Hematopoietic multipotent progenitor cell treated with erythropoietin and hydrocortisone succinate and interleukin-3 and kit ligand, for 15 days (in vitro differentiated cells): ENCODE measurements at places on chromosomes 12 and 14.

DNA sequence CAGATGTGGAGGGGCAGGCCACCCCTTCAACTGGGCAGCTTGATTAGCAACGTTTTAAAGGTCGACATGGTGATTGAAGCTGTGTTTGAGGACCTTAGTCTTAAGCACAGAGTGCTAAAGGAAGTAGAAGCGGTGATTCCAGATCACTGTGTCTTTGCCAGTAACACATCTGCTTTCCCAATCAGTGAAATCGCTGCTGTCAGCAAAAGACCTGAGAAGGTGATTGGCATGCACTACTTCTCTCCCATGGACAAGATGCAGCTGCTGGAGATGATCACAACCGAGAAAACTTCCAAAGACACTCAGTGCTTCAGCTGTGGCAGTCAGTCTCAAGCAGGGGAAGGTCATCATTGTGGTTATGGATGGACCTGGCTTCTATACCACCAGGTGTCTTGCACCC lies 23.9 kb upstream of the AICDA start:
- no peak for DNase-seq

- no peak for DNase-seq
Measured at GRCh38 chr14:64235652-64236640, 58.2 kb downstream of the ESR2 start.

DNA sequence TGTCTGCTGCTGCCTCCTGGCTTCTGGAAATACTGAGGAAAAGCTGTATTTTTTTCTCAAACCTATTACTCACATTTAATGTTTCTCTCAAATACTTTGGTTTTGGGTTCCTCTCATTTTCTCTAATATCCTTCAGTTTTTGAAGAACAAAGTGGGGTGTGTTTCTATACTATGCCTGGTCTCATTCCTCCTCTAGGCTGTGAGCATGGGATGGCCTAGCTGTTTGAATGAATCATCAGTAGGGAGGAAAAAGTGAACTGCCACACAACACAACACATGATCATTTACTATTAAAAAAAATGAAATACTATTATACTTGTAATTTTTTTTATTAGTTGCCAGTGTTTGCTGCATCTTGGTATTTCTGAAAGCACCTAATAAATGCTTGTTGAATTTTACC lies 11.3 kb upstream of the SMCO3 start:
- DNase-seq = no peak

- no peak for DNase-seq
Measured at GRCh38 chr12:57465747-57466505, 6.3 kb downstream of the GLI1 start.

GRCh38 chr14:103742499-103743255 lies 27.1 kb downstream of the ZFYVE21 start:
- DNase-seq = no peak

DNA sequence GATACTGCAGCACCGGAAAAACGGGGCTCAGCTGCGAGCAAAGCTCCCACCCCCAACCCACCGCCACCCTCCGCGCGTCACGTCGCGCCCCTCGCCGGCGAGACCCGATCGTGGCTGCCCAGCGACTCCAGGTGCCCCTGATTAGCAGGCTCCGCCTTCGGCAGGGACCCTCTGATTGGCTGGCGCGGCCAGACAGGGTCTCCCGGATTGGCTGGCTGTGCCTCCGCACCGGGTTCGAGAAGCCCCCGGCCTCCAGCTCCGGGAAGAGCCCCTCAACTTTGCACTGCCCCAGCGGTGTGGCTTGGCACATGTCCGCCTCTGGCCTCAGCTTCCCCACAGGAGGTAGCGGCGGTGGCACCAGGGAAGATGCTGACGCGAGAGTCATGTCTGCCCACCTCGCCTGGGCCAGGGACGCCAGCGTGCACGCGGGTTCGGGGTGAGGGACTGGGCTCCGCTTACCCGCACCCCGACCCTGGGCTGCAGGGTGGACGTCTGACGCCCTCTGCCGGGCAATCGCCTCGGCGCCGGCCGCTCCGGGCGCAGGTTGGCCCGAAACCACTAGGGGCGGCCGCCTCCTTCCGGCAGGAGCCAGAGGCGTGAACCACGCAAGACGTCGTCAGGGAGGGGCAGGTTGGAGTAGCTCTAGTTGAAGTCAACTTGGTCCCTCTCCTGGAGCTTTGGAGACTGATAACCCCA lies 498 bp upstream of the RHOF start:
- DNase-seq = peak; percentile 96

DNA sequence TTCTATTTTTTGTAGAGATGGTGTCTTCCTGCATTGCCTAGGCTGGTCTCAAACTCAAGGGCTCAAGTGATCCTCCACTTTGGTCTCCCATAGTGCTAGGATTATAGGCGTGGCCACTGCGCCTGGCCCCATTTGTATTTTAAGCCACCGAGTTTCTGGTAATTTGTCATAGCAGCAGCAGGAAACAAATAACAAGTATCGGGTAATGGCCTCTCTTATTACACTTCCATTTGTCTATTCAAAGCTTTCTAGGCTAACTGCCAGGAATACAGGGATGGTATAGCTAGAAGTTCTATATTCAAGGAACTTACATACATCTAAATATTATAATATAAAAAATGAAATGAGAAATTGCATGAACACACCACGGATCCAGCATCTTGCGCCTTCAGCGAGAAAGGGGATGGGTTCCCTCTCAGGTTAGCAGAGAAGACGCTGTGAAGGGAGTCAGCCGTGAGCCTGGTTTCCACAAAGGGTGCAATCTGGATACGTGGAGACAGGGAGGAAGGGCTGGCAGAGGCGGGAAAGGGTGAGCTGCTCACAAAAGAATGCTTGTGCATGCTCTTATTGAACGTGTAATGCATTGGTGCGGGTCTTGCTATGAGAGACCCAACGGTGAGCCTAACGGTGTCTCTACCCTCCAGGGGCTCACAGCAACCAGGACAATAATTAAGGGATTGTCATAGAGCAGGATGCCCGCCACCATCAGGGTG lies 9.5 kb downstream of the BDKRB1 start:
- DNase-seq = no peak

DNA sequence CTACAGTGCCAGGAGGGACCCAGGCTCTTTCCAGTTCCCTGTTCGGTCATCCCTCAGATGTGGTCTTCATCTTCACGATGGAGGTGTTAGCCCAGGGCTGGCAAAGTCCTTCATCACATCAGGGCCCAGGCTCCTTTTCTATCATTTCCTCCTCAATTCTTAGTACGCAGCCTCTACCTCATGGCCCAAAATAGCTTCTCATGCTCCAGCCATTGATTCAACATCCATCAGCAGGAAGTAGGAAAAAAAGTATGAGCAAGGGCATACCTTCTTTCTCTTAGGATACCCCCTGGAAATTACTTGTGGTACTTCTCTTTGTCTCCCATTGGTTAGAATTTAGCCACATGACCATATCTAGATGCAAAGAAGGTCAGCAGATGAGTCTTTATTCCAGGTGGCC lies 12.2 kb upstream of the ZDHHC22 start:
- no peak for DNase-seq

DNA sequence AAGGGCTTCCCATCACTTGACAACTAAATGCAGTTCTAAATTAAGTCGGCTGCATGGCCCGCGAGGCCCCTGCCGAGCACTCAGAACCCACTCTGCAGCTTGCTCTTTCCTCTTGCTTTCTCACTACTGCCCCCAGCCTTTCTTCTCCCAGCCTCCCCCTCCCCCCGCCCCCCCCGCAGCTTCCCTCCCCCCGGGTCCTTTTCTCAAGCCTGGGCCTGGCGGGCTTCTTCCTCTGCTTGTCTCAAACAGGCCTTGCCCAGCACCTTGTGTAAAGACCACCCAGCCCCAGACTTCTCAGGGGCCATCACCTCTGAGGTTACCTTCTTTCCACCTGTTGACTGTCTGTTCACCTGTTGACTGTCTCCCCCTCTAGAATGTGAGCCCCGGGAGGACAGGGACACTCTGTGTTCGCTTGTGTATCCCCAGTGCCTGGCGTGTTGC lies 1.1 kb downstream of the CYP46A1 start:
- DNase-seq = no peak

- no peak for DNase-seq
Measured at GRCh38 chr12:120062976-120063579, 53.5 kb downstream of the RAB35 start.

- DNase-seq = no peak
Measured at GRCh38 chr12:120125792-120126634, 9.5 kb upstream of the RAB35 start.
